ENCODE measurements at places on chromosomes 3 and 15. TPM values are rescaled to one million over a fixed set of nuclear protein-coding genes. Genes with fewer than 3 reads are reported as not detected.

The KNL1 gene
- 0.11 TPM for polyA plus RNA-seq

The TF gene
- 3.9 TPM for polyA plus RNA-seq

The DNASE1L3 gene
- polyA plus RNA-seq: 0.49 TPM

The STARD5 gene
- polyA plus RNA-seq: 4.0 TPM

- DNase-seq: no peak
These were observed 207.3 kb downstream of the SQOR start for GRCh38 chr15:45842151-45842550.

- DNase-seq: no peak
These were observed 88.8 kb upstream of the TSEN2 start for GRCh38 chr3:12395349-12396012.

DNA sequence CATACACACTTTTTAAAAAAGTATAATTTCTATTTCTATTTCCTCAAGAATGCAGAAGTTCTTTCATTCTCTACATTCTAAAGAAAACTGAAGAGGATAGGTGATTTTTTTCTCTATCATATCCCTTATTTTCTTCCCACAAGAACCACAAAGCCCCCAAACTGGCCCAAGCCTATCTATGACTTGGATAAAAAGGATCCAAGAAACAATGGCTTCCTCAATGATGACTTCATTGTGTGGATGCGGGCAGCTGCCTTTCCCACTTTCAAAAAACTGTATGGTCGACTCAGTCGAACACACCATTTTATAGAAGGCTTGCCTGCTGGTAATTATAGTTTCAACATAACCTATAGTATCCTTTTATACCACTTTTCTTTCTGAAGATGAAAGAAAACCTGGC lies 52.9 kb upstream of the TBC1D23 start:
- DNase-seq: no peak

DNA sequence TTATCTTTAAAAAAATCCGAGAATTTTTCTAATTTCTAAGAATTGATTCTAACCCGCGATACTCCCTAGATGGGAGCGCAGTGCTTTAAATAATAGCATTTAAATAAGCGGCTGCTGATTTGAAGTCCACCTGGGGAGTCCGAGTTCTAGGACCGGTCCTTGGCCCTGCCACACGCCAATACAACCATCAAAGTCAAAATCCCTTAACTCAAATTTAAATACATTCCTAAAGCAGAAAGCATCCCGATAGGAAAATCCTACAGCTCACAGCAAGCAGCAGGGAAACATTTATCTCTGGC lies 508 bp upstream of the ECT2 start:
- no peak for DNase-seq
